HFFc6 (cell line): ENCODE measurements at places on chromosomes 2 and 18.

DNA sequence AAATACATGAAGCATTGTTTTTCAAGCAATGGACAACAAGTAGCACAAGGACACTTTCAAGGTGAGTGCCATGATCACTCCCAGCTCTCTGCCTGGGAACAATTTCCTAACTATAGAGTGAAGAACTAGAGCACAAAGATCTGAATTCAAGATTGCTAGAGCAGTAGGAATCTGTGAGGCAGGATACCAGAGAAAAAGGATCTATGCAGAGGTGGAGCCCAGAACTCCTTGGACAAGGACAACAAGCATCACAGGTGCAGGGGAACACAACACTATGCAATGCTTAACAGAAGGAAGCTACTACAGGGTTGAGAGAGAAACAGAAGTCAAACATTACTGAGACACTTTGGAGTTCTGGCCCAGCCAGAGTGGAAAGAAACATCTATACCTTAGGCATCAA lies 24.7 kb downstream of the ATL2 start:
- DNase-seq, result no peak

DNA sequence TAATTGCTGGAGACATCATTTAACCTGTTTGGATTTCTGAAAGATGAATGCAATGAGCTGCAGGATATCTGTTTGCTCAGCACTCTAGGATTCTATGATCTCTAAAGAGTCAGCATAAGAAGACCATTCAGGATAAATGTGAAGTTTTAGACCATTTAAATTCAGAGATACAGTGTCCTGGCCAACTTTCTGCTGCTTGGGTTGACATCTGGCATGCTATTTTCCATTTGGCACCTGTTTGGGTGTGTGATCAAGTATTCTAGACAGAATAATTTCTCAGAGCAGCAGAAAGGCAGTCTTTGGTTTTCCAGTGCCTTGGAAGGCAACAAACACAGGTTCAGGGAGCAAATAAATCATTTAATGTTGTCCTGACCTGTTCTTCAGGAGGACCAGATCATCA lies 144.8 kb upstream of the NDUFV2 start:
- no peak for DNase-seq

DNA sequence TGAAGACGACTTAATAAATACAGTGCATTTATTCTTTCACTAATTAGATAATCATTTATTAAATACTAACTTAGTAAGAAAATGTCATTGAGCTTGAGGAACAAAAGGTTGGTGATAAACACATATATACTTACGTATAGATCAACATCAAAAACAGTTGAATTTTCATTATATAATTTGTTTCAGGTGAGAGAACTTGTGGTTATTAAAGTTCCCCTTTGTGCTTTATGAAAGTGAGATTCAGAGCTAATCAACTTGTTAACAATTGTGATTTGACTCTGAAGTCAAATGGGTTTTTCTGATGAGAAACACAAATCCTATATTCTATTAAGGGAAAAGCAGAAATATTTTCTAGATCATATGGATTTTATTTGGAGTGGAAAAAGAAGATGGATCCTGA lies 524.0 kb downstream of the SOX11 start:
- no peak for DNase-seq

- DNase-seq, result no peak
Observed at GRCh38 chr2:29831560-29831959, 89.8 kb downstream of the ALK start.

DNA sequence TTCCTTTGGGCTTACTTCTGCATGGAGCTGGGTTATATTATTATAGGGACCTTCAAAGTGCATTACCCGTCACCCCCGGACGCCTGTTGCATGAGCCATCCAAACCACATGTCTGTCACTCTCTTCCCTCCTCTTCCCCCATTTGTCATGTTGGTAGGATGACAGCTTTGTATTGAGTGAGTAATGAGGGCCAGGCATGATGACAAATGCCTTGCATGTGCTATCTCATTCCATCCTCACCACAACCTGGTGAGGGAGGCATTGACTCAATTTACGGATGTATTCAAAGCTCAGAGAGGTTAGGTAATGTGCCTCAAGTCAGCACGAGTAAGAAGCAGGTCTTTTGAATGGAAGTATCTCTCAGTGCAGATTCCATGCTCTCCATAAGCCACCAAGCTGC lies 510.5 kb upstream of the TNP1 start:
- DNase-seq, result peak; percentile 92

DNA sequence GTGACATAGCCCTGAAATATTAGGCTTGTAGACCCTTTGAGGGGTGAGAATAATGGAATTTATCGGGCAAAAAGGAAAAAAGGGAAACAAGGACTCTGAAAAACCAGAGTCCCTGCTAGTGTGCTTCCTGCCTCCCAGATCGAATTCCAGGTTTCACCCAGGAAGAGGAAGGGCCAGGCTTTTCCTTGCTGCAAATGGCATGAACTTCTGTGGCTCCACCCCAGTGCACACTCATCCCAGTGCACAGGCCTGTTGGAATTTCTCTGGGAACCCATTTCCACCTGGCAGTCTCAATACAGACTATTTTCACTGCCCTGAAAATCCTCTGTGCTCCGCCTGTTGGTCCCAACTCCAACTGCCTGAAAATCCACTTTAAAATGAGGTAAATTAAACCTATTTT lies 29.9 kb downstream of the C18orf54 start:
- DNase-seq, result no peak

DNA sequence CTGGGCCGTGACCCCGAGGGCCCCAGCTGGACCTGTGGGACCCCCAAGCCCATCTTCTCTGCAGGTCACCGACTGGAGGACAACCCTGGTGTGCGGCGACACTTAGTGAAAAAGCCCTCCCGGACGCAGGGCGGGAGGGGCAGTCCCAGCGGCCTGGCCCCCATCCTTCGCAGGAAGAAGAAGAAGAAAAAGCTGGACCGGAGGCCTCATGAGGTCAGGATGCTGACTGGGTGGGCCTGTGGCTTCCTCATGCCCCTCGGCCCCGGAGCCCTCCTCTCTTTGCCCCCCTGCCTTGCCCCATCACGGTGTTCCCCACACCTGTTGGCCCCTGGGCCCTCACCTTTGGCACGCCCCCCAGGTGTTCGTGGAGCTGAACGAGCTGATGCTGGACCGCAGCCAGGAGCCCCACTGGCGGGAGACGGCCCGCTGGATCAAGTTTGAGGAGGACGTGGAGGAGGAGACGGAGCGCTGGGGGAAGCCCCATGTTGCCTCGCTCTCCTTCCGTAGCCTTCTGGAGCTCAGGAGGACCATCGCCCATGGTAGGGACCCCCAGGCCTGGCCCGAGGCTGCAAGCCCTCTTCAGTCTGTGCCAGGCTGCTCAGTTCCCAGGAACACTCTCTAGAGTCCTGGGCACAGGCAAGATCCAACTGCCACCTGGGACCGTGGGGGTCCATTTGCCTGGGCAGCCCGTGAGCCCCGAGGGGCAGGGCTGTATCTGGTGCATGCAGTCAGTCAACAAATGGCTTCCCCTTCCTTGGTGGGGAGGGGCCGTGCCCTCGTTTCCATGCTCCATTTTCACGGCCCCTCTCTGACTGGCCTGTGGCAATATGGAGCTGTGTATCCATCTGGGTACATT lies 4.7 kb downstream of the SLC4A3 start:
- DNase-seq, result no peak

GRCh38 chr2:36371928-36372391 lies 16.4 kb downstream of the CRIM1 start:
- DNase-seq, result peak; percentile 84

DNA sequence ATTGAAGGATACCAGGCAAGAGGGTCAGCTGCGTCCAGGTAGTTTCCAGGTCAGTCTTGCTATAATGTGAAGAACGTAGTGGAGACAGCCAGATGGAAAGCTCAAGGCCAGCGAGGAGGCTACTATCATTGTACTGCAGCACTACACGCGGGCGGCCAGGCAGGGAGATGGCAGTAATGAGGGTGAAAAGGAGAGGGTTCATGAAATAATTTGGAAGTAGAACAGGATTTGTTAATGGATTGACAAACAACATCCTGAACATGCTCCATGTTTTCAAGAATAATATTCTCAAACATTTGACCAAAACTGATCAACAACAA lies 17.1 kb downstream of the SPIRE1 start:
- no peak for DNase-seq

- DNase-seq, result no peak
Observed at GRCh38 chr2:129908721-129909373, 70.6 kb upstream of the RAB6C start.

DNA sequence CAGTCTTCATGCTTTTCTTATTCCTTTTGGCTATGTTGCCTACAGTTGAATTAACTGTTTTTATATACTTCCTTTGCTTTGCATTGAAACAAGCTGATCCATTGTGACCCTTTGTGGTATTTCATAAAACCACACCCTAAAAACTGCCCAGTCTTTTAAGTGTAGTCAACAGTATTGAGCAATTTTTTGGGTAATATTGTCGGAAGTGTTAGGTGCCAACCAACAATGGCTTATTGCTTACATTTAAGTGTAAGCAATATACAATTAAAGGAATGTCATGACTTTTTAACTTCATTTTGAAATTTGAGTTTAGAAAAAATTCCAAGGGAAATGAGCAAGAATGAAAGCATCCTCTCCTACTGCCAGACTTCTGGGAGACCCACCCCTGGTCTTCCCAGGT lies 174.1 kb downstream of the NEDD4L start:
- DNase-seq, result no peak

DNA sequence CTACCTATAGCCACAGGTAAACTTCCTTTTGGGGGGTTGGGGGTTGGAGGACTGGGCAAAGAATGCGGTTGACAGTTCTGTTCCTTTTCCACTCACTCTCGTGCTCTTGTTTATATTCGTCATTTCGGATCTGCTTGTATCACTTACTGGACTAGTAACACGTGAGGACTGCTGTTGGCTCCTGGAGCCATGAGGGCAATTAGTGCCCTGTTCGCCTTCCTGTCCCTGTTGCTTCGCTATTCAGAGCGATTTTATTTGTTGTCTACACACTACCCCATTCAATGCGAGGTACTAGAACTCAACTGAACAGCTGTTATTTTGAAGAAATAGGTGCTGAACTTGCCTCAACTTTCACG lies 1.1 kb downstream of the KCNJ3 start:
- DNase-seq, result no peak

- DNase-seq, result no peak
Observed at GRCh38 chr2:70684846-70685622, 83.0 kb downstream of the ADD2 start.

DNA sequence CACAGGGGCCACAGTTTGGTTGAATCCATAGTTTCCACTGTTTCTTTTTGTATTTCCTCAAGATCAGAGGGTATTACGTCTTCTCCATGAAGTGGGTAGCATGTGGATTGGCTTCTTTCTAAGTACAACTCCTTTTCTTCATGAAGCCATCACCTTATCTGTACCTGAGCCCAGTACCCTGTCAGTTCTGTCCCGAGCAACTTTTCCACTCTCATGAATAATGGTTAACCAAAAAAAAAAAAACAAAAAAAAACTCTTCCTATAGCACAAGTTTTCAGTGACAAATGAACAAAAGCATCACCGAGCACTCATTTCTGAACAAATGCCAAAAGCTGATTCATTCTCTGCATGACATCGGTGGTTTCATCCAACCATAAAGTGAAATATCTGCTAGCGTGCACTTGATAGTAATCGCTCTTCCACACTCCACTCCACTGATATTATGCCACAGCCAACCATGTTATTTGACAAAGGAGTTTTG lies 53.0 kb upstream of the CCDC150 start:
- DNase-seq, result peak; percentile 94

- DNase-seq, result no peak
Observed at GRCh38 chr2:75920859-75921551, 210.3 kb upstream of the GCFC2 start.

DNA sequence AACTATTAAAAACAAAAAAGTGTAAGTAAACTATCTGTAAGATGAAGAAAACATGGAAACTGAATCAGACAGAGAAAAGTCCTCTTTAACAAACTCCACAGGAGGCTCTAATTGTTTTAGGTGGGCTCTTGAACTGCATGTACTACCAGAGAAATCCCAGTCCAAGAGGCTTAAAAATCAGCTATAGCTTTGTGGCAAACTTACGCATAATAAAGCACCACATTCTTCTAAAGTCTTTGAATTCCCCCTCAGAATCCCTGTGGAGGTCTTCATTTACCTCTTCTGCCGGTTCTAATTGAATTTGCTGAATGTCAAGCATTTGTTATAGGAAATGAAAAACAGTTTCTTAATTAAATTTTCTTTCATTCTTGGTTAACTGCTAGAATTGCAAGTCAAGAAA lies 40.8 kb downstream of the CHN1 start:
- DNase-seq, result no peak

DNA sequence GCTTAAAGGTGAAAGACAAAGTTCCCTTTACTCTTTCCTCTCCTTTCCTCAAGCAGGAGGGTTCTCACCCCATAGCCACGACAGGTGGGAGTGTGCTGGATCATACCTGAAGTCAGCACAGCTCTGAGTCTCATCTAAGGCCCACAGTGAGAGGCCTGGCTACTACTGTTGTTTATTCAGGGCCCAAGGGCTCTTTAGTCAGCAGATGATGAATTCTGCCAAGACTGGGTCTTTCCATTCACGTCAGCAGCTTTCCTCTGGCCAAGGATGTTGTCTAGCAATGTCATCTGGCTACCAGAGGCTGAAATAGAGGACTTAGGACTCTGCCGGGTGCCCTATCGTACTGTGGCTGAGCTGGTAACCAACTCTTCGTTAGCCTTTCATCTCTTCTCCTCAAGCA lies 308.4 kb upstream of the THUMPD2 start:
- DNase-seq, result peak; percentile 45

DNA sequence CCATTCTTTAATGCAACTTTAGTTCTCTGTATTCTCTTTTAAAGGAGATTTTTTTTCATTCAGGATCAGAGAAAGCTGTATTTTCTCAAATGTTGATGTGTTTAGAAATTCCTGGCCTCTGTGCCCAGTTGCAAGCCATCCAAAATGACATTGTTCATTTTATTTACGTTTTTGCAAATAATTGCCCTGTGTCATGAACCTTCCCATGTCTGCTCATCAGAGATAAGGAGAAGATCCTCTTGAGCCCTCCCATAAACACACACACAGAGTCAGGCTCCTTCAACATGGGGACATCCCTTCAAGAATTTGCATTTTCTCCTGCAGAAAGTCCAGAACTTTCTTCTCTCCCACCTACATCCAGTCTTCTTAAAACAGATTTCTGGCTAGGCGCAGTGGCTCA lies 258.8 kb downstream of the GBX2 start:
- no peak for DNase-seq

DNA sequence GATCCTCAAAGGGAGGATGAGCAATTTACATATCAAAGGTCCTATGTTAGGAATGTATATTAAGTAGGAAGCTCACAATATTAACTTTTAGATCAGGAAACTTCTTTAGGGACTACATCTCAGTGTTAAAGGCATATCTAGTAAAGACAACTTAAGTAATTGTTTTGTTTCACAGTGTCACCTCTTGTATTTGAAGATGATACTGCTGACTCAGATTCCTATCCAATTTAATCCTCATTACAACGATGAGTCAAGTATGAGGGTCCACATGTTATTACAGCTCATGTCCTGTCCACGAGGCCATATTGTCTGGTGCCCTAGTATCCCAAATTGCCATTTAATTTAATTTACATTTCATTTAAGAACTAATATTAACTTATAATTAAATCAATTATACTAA lies 523.9 kb downstream of the CCDC85A start:
- DNase-seq, result no peak

- DNase-seq, result no peak
Observed at GRCh38 chr2:222833410-222833809, 27.4 kb upstream of the ACSL3 start.
